ENCODE measurements at places on chromosomes 4 and X.

- DNase-seq = no peak
Measured at GRCh38 chr4:106316773-106317409, 541 bp downstream of the AIMP1 start.

DNA sequence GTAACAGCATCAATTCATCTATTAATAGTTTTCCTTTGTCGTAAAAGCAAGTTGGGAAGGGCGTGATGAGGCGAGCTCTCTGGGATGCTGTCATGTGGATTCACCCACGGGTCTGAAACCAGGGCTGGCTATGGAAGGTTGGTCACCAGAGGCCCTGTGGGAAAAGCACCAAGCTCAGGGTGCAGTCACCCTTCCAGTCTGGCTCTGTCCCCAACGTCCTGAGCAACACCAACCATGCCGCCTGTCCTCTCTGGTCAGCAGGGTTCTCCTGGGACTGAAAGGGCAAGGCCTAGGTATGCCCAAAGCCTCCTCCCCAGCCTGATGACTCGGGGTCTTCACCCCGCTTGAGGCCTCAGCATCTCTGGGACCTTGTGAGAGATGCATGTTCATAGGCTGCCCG is 97.2 kb upstream of the MSX1 start:
- no peak for DNase-seq

- DNase-seq = no peak
Measured at GRCh38 chr4:92172203-92172602, 131.6 kb upstream of the GRID2 start.

GRCh38 chrX:23201706-23202105 is 132.9 kb upstream of the PTCHD1 start:
- no peak for DNase-seq

GRCh38 chrX:125202591-125203248 is 117.0 kb upstream of the TEX13C start:
- no peak for DNase-seq

GRCh38 chr4:141657550-141658250 is 21.3 kb downstream of the IL15 start:
- no peak for DNase-seq

GRCh38 chrX:68717196-68717595 is 69.7 kb downstream of the STARD8 start:
- no peak for DNase-seq

DNA sequence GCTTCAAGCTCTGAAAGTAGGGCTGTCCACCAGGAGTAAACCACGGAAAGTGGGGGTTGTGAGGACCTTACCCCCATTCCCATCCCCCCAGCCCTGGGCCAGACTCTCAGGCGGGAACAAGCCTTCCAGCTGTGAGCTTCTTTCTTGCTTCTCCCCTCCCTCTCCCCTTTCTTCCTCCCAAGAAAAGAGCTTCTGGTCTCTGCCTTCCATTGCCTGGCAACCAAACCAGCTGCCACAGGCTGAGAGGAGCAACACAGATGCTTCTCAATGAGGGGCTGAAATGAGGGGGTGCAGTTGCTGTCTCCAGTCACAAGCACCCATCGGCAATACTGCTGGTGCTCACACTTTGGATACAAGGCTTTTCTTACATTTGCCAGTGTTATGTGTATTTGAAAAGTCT is 72.5 kb downstream of the SLC16A2 start:
- no peak for DNase-seq

- no peak for DNase-seq
Measured at GRCh38 chr4:31059753-31060522, 339.8 kb downstream of the PCDH7 start.

DNA sequence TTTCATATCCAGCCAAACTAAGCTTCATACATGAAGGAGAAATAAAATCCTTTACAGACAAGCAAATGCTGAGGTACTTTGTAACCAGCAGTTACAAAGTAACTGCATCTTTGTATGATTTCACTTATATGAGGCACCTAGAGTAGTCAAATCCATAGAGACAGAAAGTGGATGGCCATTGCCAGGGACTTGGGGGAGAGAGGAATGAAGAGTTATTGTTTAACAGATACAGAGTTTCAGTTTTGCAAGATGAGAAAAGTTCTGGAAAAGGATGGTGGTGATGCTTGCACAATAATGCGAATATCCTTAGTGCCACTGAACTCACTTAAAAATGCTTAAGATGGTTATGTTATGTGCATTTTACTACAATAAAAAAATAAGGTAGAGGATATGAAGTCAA is 58.4 kb upstream of the VCX start:
- no peak for DNase-seq

- no peak for DNase-seq
Measured at GRCh38 chrX:47587091-47587891, 5.1 kb downstream of the TIMP1 start.

DNA sequence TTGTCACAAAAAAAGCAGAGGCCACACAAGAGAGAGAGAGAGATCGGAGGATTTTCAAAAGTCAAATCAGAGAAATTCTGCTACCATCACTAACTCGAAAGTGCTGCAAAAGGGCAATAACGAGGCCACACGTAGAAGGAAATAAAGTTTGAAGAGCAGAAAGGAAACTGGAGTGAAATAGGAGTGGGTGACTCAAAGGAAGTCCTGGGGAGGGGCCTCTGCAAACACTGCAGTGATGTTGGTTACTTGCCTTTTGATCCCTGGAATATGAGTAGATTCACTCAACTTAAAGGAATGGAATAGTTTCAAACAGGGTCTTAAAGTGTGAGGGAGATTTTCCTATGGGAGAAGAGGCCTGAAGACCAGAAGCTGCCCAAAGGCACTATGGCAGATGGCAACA is 663.4 kb upstream of the LCORL start:
- DNase-seq = no peak

GRCh38 chr4:3037957-3038461 is 36.3 kb downstream of the HTT-AS start:
- DNase-seq = no peak

- DNase-seq = no peak
Measured at GRCh38 chrX:17535229-17535628, 160.2 kb downstream of the NHS start.

DNA sequence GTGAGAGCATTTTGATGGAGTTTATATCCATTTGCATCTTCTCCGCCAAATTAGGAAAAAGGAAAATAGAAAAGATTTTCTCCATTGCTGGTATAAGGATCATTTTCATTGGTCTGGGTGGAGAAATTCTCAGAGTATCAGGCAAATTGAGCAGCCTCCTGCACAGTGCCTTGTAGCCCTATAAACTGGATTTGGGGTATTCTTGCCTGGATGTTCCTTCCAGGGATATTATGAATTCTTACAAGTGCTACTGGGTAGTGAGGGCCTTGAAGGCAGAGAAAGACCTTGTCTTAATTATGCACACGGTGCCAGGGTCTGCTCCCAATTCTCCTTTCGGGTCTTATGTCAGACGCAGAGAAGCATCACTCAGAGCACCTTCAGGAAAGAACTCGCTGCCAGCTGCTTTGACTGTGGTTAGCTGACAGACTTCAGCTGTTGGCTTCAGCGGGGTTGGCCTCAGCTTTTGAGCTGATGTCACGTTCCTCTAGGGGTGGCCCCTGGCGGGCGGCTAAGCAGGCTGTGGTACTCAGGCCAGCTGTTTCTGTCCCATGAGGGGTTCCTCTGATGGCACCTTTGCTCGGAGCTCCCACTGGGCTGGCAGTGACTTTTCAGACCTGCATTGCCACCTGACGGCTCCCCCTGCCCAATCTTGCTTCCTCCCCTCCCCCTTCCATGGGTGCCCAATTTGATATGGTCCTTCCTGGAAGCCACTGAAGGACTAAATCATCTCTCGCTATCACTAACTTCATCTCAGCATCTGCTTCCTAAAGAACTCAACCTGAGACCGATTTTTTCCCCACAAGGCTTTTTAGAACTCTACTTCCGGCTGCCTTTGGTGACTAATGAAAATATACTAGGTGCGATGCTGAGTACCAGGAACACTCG is 519.5 kb downstream of the BCOR start:
- no peak for DNase-seq

- no peak for DNase-seq
Measured at GRCh38 chrX:107675823-107676555, 47.7 kb downstream of the PRPS1 start.

DNA sequence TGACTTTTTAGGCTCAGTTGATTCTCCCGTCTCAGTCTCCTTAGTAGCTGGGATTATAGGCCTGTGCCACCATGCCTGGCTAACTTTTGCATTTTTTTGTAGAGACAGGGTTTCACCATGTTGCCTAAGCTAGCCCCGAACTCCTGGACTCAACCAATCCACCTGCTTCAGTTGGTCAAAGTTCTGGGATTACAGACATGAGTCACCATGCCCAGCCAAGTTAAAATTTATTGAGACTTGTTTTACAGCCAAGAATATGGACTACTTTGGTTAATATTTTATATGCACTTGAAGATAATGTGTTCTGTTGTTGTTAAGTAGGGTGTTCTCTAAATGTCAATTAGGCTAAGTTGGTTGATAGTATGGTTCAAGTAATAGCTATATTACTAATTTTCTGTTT is 58.7 kb downstream of the CYTL1 start:
- DNase-seq = no peak

GRCh38 chrX:80807992-80808735 is 1.5 kb downstream of the BRWD3 start:
- peak; percentile 6 for DNase-seq

- DNase-seq = no peak
Measured at GRCh38 chr4:115274545-115274944, 161.1 kb upstream of the NDST4 start.

- no peak for DNase-seq
Measured at GRCh38 chr4:163603257-163603656, 108.8 kb downstream of the TMA16 start.

DNA sequence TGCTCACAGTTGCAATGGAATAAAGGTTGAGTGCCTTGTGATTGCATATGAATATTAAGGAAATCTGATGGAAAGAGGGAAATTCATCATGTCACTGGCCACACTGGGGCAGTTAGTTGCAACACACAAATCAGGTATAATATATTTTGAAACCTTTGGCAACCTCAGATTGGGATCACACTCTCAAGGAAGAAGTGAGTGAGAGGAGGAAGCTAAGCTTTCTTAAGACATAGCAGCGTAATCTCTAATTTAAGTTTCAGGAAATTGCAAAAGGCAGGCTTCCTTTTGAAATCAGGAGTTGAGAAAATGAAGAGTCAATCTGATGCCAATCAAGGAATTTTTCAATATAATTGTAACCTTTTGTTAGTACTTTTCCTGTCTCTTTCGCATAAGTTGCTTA is 12.3 kb upstream of the CLTRN start:
- DNase-seq = no peak

GRCh38 chrX:103663981-103664762 is 22.3 kb downstream of the MORF4L2 start:
- DNase-seq = no peak

- DNase-seq = no peak
Measured at GRCh38 chrX:139554376-139554775, 23.8 kb downstream of the F9 start.

DNA sequence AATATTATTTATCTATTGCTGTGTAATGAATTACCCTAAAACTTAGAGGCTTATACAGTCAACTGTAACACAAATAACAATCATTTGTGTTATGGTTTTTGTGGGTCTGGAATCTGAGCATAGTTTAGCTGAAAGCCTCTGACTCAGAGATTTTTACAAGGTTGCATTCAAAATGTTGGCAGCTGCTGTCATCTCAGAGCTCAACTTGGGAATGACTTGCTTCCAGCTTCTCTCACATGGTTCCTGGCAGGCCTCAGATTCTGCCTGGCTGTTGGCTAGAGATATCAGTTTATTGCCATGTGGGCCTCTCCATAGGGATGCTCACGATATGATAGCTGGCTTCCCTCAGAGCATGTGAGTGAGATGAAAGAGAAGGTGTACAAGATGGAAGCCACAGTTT is 70.2 kb upstream of the BRWD3 start:
- no peak for DNase-seq

DNA sequence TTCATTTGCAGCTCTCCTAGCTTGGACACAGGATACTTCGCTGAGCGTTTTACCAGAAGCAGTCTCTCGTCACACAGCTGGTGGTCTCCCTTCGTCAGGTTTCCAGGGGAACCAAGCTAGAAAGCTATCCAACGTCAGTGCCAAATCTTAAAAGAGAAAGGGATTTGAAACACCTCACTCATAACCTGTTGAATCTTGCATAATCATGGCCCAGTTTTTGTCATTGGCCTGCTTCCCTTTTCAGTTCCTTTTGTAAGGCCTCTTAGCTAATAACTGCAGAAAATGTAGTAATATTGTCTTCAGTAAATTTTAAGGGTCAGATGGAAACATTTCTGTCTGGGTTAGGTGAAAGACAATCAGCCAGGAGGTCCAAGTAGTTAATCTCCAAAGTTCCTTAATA is 22.0 kb downstream of the RAB39B start:
- no peak for DNase-seq

DNA sequence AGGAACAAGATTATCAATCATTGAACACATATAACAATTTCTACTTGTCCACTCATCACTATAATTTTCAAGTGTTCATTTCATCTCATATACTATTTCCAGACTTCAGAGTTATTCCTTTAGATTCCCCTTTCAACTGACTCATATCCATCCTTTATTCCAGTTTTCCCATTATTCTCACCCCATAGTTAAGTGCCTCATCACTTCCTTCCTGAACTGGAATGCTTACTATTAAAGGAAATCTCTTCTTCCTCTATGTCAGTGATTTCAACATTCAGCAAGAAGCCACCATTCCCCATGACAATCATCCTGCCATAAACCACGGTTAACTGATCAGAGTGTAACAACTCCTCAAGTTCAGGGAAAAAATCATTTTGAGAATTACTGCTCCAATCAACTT is 198.9 kb downstream of the FBXO8 start:
- DNase-seq = no peak

DNA sequence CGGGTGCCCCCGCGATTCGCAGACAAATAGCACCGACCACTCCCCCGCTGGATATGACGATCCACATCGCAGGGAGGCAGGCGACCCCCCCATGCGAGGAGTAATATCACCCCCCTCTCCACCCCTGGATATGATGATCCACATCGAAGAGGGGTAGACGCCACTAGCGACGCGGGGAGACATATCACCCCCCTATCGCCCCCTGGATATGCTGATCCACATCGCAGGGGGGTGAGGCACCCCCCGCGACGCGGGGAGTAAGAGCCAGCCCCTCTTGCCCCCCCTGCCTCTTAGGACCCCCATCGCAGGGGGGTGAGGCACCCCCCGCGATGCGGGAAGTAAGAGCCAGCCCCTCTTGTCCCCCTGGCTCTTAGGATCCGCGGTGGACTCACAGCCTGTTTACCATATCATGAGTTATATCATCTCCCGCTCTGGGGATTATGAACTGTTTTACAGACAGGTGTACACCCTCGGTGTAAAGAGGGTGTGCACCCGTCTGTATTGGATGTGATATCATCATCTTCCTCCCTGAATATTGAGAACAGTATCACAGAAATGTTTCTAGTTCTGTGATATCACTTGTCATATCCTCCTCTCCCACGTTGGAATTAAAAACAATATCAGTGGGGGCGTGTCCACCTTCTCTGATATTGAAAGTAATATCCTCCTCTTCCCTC is 22.7 kb upstream of the DRD5 start:
- no peak for DNase-seq

- no peak for DNase-seq
Measured at GRCh38 chrX:55907968-55908607, 190.5 kb downstream of the RRAGB start.

- DNase-seq = no peak
Measured at GRCh38 chr4:164012396-164013027, 518.0 kb downstream of the TMA16 start.

All from esophagus squamous epithelium (tissue), 5 donors.